Stimulated activated CD8-positive, alpha-beta memory T cell treated with anti-CD3 and anti-CD28 coated beads, Interleukin-4, amount 100 ng/mL, for 24 hours (primary cell): ENCODE measurements at places on chromosomes 6 and 20.

- DNase-seq, result peak; percentile 39
Measured at GRCh38 chr6:36599791-36600209, 5.6 kb downstream of the SRSF3 start.

- DNase-seq, result no peak
Measured at GRCh38 chr6:24472181-24472580, 17.2 kb downstream of the GPLD1 start.

DNA sequence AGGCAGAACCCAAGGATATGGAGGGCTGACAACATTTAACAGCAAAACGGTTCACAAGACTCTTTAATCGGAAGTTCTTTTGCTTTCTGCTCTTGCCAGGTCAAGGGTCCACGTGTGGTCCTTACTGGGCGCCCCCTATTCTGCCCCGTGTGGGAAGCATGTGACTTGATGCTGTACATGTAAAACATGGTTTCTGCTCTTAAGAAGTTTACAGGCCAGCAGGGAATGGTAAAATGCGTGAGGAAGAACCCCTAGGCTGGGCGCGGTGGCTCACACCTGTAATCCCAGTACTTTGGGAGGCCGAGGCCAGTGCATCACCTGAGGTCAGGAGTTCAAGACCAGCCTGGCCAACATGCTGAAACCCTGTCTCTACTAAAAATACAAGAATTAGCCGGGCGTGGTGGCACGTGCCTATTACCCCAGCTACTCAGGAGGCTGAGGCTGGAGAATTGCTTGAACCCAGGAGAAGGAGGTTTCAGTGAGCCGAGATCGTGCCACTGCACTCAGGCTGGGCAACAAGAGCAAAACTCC, 19.3 kb downstream of the ZNF217 start:
- no peak for DNase-seq

GRCh38 chr20:37651932-37652331, 41.9 kb upstream of the CTNNBL1 start:
- DNase-seq, result peak; percentile 24

DNA sequence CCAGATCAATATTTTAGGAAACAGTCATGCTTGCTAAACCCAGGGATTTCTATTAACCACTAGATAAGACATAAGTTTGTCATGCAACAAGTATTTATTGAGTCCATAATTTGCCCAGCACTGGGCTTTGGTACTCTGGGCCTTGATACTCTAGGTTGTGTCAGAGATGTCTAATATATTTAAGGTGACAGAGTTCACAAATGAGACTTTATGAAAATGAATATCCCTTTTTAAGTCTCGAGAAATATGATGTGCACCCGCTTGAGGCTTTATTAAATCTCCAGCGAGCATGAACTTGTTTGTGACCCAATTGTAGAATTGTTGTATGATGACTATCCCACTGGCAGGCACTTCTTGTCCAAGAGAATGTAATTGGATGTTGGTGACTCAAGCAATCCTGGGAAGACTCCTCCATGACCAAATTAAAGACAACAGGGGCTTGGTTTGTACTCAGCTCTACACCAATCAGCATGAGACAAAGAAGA, 109.2 kb downstream of the ESR1 start:
- DNase-seq, result no peak

DNA sequence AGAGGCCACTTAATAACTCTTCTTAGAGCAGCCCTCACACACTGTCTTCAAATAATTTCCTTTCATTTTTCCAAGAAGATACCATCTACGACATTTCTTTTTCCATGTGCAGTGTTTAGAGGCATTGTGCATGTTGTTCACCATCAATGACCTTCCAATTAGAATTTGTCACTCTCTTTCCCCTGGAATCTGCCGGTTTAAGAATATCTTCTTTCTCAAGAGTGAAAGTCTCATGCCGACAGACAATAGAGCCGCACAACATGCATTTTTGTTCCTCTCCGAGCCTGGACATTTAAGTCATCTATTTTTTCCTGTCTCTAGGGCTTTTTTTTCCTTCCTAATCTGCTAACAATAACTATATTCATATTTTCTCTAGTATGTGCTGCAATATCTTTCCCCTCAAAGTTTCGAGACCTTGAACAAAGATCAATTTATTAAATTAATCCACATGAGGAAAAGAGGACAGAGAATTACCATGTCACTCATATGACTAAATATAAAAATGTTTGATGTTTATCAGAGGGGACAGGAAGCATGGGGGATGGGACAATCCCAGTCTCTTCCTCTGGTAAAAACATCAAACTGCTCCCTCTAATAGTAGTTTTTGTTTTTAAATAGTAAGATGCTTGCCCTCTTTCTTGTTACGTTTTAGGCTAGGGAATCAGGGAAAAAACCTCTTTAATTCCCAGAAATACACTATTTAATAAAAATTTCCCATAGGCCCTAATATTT, 893.4 kb downstream of the C6orf118 start:
- DNase-seq, result no peak

DNA sequence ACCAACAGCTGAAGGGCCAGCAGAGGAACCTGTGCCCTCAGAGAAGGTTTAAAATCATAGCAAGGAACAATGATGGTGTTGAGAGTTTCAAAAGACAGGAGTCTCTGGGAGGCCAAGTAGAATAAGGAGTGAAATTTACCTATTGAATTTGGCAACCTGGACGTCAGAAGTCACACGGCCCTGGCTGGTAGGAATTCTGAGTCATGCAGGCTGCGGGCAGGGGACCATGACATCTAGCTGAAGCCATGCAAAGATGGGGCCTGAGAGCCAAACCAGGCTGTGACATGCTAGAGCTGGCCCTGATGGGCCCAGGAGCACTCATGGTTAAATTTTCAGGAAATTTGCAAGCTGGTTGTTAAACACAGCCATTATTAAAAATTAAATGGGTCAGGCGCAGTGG, 64.0 kb upstream of the SNX9 start:
- no peak for DNase-seq

DNA sequence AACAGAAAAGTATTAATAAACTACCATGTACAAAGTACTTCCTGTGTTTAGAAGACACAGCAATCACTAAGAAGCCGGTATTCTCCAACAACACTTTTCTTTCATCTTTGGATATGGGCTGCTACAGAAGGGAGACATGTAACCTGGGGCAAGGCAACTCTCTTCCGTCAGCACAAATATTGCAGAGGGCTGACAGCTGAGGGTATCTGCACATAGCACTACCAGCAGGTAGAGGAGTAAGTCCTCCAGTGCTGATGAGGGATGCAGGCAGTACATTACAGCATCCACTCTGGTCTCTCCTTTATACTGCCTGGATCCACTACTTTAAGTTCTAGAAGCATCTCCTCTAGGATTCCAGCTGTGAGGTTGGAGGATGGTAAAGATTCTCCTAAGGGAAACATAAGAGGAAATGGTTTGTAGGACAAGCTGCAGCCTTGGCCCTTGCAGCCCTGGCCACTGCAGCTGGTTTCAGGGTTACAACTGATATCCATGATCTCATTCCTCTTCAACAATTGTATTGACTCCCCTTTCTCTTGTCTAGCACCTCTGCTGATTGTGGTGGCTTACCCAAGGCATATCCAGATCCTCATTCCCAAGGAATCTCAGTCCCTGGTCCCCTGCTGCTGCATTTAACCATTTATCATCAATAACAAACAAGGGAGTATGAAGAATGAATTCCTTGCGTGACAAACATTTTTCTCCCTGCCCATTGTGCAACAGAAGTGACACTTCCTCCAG, 110.7 kb upstream of the ADGRF1 start:
- no peak for DNase-seq

- no peak for DNase-seq
Measured at GRCh38 chr6:55088902-55089301, 85.4 kb upstream of the HCRTR2 start.

GRCh38 chr6:116411284-116411623, 40.5 kb downstream of the DSE start:
- no peak for DNase-seq

- no peak for DNase-seq
Measured at GRCh38 chr6:151275121-151275520, 35.4 kb downstream of the AKAP12 start.

- no peak for DNase-seq
Measured at GRCh38 chr6:120478650-120479049, 855.6 kb downstream of the TBC1D32 start.

DNA sequence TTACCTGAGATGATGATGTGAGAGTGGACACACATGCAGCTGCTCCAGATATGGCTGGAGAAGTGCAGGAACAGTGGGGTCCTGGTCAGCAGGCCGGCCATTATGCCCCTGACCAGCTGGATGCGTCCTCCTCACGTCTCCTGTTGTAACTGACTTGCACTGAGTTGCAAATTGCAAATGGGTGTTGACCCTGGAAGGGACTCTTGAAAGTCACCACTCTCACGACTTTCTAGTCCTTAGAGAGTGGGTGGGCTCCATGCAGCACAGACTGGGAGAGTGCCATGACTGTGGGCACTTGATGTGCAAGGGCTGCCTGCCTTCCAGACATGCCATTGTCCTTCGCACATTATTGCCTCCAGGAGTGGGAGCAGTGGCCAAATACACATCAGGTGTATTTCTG, 10.8 kb downstream of the FAM83D start:
- no peak for DNase-seq

DNA sequence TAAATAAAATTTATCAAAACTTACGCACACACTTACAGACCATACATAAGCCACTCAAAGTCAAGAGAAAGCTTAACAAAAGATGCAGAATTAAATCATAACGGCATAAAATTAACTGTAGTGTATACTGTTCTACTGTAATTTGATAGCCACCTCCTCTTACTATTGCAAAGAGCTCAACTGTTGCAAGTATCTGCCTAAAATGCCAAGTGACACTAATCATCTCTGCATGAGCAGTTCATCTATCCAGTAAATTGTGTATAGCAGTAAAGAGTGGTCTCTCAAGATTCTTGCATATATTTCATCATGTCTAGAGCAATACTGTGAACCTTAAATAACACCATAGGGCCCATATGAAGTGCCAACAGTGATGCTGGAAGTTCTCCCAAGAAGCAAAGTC, 12.3 kb downstream of the OR2H2 start:
- DNase-seq, result no peak

- DNase-seq, result no peak
Measured at GRCh38 chr6:103874575-103874974, 985.1 kb downstream of the HACE1 start.

- DNase-seq, result no peak
Measured at GRCh38 chr6:71537717-71538116, 249.1 kb downstream of the OGFRL1 start.

- DNase-seq, result no peak
Measured at GRCh38 chr6:11536795-11537194, 754 bp upstream of the TMEM170B start.

DNA sequence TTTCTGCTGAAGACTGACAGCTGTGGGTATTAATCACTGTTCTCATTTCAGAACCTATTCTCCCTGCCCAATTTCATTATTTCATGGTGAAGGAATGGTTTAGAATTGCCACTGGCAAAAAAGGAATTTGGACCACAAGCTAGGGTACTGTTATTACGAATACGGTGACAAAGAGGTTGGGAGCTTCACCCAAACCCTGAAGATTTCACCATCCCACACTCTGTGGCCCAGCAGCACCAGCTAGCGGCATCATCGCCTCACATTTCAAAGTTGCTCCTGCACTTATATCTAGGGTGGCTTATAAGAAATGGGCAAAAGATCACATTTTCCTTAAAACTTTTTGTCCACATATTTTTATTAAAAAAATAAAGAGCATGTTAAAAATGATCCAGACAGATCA, 236.1 kb downstream of the SYNDIG1 start:
- no peak for DNase-seq

DNA sequence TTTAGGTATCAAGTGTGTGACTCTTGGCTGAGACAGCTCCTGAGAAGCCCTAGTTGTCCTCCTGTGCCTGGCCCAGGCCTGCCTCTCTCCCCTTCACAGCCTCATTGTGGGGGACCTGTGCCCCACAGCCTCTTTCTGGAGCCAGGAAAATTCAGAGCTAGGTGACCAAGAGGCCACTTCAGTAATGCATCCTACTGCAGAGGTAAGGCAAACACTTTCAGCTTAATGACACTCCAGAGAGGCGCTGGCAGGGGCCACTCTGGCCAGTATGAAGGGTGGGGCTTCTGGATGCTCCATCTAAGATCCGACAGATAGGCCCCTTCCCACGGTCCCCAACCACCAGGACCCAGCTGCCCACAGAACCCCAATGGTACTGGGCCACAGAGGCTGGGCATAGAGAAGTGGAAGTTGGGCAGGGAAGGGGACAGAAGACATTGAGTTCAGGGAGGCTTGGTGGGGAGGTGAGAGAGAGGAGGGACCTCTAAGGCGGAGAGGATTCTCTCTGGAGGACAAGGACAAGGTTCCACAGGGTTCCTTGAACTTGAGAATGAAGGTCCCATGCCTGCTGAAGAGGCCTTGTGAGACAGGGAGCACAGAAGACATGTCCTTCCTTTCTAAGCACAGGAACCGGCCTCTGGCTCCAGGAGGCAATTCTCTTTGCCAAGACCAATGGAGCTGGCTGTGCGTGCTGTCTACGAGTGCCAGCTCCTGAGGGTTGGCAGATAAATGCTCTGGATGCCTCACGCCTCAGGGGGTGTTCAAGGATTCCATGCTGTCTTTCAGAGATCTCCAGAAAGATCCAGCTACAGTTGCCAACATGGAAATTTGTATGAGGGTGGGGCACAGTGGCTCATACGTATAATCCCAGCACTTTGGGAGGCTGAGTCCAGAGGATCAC, 46.4 kb upstream of the TGM2 start:
- DNase-seq, result no peak

GRCh38 chr6:80548532-80548931, 442.1 kb downstream of the BCKDHB start:
- no peak for DNase-seq

DNA sequence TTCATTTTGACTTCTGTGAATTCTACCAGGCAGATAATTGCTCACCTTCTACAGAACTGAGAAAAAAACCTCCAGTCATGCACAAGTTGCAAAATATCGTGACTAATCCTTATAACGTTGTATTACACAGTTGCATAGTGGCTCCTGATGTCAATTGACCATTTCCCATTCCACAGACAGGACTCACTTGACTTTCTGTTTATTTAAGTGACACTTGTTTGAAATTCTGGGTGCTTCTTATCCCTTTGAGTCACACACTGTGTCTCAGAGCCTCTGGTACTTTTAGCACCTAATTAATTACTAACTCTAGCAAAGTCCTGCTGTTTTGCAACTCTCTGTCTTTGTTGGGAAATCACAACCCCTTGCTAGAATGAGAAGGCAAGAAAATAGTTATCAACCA, 16.2 kb upstream of the RSPO3 start:
- DNase-seq, result no peak

DNA sequence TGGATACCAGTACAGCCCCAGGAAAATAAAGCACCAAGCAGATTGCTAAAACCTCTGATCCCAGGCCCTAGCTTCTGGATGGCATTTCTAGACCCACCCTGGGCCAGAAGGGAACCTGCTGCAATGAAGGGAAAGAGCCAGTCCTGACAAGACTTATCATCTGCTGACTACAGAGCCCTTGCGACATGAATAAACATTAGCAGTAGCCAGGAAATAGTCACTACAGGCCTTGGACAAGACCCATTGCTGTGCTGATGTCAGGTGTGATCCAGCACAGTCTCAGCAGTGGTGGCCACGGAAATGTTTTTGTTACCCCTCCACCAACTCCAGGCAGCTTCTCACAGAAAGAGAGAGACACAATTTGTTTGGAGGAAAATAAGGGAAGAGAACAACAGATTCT, 399.3 kb downstream of the HAO1 start:
- no peak for DNase-seq
